Fibroblast of mammary gland (primary cell): ENCODE measurements at places on chromosomes 13 and 19.

GRCh38 chr13:29361716-29362115, 233.8 kb downstream of the SLC7A1 start:
- DNase-seq, result no peak

DNA sequence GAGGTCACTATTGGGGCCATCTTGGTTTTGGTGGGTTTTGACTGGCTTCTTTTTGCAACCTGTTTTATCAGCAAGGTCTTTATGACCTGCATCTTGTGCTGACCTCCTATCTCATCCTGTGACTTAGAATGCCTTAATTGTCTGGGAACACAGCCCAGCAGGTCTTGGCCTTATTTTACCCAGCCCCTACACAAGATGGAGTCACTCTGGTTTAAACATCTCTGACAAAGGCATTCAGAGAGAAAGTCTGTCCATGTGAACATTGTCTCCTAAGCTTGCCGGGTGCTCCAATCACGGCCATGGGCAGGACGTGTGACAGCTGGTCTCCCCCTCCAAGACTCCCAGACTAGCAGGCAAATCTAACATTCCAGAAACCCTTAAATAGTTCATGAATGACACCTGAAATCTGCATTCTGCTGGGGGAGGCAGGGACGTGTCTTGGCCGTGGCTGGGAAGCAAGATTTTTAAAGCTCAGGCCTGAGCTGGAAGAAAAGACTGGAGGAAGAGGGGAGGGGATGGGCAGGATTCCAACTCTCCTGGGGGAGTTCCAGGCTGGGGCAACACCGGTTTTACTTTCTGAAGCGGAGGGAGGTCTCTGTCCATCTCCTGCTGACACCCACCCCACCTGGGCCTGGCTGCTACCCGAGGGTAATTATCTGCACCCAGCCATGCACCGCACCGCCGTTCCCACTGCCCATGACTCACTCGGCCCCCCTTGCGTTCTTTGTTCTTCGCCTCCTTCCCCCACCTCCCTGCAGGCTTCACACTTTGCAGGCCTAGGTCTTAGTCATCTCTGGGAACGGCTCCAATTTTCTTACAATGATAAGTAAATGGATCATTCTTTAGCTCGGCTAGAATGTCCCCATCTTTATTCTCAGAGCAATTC, 11.6 kb upstream of the OR1M1 start:
- DNase-seq, result peak; percentile 89

DNA sequence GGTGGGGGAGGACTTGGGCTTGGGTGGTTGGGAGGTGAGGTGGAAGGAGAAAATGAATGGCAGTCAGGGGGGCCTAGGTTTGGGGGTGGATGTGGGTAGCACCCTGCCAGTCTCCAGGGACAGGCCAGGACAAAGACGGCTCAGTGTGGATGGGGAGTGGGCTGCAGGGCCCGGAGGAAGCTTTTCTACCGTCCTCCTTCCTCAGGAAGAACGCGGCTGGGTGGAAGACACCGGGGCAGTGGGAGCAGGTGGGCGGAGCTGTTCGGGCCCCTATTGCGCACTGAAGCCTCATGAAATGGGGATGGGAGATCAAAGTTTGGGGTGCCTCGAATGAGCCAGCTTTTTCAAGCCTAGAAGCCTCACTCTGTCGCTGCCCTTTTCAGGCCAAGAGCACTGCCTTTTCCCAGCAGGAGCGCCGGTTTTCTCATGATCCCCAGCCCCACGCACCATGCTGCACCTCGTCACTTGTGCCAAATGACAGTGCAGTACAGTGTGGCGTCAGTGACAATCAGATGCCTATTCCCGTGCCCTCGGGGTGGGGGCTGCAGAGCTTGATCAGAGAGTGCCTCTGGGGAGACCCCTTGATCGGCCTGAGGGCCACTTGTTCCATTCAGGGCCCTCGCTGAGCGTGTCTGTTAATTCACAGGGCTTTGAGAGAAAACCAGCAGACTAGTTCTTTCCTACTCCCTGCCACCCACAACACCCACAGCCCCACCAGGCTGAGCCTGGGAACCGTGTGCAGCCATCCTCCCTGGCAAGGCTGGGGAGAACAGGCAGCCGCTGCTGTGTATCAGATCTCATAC, 1.5 kb downstream of the CALM3 start:
- DNase-seq, result no peak

DNA sequence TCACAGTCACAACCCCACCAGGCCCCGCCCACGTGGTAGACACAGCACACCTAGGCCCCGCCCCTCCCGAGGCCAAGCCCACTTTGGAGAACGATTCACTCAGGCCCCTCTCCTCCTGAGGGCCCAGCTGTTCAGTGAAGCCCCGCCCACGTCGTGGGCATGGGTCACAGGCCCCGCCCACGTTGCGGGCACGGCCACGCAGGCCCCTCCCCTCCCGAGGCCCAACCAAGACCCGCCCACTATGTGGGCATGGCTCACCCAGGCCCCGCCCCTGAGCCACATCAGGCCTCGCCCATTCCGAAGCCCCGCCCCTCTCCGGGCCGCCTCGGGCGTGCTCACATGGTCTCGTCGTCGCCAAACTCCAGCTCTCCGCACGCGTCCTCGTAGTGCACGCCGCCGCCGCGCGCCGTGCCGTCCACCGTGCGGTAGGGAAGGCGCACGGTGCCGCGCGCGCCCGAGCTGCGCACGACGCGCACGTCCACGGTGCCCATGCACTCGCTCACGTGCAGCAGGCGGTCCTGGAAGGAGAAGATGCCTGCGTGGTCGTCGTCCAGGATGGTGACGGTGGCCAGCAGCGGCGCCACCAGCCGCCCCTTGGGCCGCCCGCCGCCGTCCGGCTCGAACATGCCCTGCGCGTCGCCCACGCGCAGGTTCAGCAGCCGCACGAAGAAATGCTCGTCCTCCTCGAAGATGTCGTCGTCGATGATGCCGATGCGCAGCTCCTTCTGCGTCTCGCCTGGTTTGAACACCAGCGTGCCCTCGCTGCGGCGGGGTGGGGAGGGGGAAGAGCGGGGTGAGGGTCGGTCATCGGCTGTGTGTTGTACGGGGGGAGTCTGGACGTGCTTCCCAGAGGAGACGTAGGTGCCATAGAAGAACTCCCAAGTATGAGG, 24.0 kb downstream of the SLC8A2 start:
- peak; percentile 41 for DNase-seq

DNA sequence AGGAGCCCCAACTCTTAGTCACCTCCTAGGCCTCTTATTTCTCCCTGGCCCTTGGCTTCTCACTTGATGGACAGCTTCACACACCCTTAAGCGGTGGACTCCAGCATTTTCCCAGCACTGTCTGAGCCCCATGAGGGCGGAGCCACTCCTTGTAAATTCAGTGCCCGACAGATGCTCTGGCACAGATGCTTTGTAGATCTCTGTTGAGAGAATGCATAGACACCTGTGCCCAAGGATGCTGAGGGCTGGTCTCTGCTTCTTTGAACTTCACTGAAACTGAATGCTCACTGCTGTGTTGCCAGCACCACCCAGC, 3.3 kb downstream of the SYCN start:
- no peak for DNase-seq

- no peak for DNase-seq
These were observed 3.8 kb downstream of the NPAS1 start for GRCh38 chr19:47023448-47023794.

DNA sequence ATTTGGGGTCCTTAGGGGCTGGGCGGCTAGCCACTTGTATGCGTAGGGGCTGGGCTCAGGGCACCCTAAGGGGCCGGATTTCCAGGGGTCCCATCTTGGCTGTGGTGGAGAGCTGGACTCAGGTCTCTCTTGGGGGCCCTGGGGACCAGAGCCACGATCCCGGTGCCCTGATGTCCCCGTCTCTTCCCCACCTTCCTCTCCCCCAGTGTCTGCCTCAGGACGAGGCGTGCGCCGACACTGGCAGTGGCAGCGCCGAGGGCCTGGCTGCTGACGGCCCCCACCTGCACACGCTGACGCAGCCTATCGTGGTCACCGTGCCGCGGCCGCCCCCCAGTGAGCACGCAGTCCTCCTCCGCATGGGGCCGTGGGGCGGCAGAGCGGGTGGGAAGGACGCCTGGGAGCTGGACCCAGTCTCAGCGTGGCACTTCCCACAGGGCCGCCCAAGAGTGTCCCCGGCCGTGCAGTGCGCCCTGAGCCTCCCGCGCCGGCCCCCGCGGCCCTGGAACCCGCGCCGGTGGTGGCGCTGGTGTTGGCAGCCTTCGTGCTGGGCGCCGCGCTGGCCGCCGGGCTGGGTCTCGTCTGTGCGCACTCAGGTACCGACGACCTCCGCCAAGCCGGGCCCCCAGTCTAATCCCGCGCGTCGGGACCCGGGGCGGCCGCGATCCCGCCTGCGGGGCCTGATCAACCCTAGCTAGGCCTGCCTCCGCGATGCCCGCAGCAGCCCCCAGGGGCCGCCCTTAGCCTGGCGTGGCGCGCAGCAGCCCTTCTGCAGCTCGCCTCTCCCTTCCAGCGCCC, 2.7 kb upstream of the SNAPC2 start:
- peak; percentile 46 for DNase-seq

DNA sequence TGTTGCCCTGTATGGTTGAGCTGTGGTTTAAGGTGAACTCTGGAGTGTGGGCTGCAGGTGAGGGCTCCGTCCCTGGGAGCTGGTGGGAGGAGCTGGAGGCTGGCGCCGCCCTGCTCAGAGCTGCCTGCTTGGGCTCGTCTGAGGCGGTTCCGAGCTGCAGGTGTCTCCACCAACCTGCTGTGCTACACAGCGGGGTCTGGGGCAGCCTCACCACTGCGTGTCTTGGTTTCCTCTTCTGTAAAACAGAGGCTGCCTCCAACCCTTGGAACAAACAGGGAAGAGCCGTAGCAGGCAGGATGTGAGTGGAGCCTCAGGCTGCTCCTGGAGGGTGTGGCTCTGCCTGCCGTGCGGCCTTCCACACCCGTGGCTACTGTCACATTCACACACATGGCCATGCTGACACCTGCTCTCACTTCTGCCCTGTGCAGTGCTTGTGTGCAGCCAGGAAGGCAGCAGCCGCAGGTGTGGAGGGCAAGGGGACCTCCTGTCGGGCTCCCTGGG, 21.4 kb downstream of the NAXD start:
- DNase-seq, result no peak

GRCh38 chr13:45658586-45659235, 43.2 kb upstream of the ERICH6B start:
- DNase-seq, result peak; percentile 86
